ENCODE measurements at places on chromosomes 3 and 15.
A peak's percentile ranks its signal among the peaks of the same experiment; 100 is the strongest.

DNA sequence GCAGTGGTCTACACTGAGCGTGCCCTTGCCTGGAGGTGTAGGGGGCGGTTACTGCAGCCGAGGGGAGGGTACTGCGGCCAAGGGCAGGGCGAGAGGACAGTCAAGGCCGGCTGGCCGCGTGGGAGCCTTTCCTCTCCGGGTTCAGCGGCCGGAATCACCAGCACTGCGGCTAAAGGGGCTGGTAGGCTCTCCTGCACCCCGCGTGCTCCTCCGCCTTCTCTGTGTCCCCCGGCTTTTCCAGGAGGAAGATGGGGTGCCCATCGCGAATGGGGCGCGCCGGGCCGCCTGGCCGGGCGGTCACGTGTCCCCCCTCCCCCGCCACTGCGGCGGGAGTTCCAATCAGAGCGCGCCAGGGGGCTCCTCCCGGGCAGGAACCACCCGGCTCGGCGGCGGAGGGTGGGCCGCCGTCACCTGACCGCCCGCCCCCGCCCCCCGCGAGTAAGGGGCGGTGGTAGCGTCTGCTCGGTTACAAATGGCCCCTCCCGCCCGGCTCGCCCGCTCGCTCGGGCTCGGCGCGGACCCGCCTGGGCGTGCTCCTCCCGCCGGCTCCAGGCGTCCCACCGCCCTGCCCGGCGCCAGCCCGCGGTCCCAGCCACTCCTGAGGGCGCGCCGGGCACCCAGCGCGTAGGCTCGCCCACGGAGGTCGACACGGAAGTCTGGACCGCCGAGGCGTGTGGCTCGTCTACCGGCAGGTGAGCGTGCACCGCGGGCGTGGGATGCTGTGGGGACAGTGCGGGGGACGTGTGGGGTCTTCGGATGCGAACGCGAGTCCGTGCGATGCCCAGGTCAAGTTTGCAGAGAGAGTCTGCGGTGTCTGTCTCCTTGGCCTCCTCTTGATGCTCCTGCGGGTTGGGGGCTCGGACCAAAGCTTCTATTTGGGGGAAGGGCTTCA is 242.6 kb upstream of the TOPAZ1 start:
- peak; percentile 58 for DNase-seq

DNA sequence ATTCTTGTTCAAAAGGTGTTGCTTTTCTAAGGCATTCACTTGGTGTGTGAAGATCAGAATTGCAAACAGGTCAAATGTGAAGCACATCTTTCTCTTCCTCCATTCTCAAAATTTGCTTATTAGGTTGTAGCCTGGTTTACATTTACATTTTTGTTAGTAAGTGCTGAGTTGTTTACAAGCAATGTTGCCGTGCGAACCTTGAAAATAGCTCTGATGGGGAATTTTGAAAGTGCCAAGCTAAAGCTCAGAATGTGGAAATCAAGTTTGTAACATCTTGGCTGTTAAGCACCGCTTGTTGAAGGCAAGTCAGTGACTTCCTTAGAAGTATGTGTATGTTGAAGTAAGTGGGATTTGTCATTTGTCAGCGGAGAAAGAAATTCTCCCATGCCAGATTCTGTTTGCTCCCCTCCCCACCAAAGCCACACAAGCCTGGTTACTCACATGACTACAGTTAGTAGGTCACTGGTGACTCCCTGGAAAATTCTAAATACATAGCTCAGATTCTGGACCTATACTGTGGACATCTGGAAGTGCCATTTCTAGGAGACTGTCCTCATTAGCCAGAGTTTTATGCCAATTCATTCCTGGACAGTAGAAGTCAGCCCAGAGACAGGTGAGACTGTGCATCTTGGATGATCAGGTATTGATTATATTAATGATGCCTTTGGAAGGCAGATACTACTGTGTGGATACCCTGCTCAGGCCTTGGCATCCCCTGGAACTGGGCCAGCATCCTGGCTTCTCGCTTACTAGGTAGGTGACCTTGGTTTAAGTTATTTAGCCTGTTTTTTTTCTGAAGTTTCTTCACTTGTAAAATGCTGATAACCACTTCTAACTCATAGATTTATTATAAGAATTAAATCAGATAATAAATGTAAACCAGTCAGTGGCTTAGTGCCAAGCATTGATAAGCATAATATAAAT is 390.6 kb upstream of the SEMA6D start:
- no peak for DNase-seq

GRCh38 chr15:63909819-63910437 is 76.2 kb upstream of the HERC1 start:
- peak; percentile 72 for DNase-seq

- DNase-seq = no peak
These were observed 176.9 kb upstream of the SOX2 start for GRCh38 chr3:181534781-181535221.

- DNase-seq = no peak
These were observed 44.8 kb upstream of the RPL32 start for GRCh38 chr3:12886106-12886679.

GRCh38 chr3:175297216-175297615 is 438.1 kb downstream of the NAALADL2 start:
- DNase-seq = no peak

- no peak for DNase-seq
These were observed 462.1 kb upstream of the NR2F2 start for GRCh38 chr15:95868450-95868849.

DNA sequence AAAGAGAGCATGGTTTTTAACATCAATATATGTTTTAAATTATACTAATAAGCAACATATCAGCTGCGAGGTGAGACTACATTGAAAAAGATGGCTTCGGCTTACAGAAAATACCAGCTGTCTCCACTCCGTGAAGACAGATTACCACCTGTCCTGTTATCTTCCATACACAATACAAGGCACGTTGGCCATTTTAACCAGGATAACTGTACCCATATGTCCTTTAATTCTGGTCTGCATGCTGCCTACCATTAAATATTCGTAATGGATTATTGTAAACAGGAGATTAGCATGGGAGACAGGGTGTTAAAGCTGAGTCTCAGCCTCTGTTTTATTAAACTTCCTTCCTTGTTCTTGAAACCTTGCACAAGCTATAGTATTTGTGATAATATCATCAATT is 855.5 kb downstream of the ROBO1 start:
- no peak for DNase-seq

- DNase-seq = no peak
These were observed 15.9 kb downstream of the PSTPIP1 start for GRCh38 chr15:77010857-77011256.

- peak; percentile 36 for DNase-seq
These were observed 16.2 kb upstream of the VILL start for GRCh38 chr3:37974121-37975083.
